Epithelial cell of proximal tubule (primary cell): ENCODE measurements at places on chromosomes 5 and 9.

- DNase-seq, result no peak
Observed at GRCh38 chr5:43305948-43306565, 7.2 kb downstream of the HMGCS1 start.

DNA sequence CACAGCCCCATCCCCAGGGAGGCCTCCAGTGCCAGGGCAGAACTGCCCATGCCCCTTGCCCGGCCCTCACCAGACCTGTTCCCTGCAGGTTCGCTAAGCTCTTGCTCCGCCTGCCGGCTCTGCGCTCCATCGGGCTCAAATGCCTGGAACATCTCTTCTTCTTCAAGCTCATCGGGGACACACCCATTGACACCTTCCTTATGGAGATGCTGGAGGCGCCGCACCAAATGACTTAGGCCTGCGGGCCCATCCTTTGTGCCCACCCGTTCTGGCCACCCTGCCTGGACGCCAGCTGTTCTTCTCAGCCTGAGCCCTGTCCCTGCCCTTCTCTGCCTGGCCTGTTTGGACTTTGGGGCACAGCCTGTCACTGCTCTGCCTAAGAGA lies 110.1 kb downstream of the RXRA start:
- no peak for DNase-seq

DNA sequence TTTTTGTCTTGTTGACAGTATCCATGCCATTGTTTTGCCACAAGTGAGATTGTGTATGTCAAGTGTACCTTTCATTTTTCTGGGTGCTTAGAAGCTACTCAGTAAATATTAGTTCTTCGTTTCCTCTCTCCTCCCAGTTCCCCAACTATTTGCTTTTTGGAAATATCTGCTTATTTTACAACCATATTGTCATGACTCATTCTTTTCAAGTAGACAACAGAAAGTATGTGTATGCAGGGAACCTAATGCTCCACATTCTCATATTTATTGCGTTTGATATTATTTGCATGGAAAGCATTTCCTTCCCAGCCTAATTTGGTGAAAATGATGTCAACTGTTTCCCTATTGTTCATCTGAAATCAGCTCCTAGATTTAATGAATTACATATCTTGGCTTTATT lies 483.7 kb upstream of the RIOK2 start:
- DNase-seq, result no peak

- DNase-seq, result no peak
Observed at GRCh38 chr9:75844321-75844720, 46.2 kb upstream of the PCSK5 start.
